ENCODE measurements at places on chromosomes 1 and 21.

DNA sequence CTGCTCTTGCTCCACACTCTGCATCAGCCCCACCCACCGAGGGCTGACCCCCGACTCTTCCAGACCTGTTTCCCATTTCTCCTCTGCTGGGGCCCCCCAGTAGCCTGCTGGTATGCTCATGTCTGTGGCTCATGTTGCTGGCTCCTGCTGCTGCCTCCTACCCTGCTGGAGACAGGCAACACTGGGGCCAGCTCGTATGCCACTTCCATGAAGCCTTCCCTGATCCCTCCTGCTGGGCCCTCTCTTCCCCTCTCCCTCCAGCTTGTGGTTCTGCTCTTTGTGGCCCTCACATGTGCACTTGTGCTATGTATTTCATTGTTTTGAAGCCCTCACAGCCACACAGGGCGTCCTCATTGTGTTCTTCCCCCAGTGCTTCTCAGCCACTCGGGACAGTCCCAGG lies 40.5 kb downstream of the CNN3 start:
- no peak for DNase-seq

DNA sequence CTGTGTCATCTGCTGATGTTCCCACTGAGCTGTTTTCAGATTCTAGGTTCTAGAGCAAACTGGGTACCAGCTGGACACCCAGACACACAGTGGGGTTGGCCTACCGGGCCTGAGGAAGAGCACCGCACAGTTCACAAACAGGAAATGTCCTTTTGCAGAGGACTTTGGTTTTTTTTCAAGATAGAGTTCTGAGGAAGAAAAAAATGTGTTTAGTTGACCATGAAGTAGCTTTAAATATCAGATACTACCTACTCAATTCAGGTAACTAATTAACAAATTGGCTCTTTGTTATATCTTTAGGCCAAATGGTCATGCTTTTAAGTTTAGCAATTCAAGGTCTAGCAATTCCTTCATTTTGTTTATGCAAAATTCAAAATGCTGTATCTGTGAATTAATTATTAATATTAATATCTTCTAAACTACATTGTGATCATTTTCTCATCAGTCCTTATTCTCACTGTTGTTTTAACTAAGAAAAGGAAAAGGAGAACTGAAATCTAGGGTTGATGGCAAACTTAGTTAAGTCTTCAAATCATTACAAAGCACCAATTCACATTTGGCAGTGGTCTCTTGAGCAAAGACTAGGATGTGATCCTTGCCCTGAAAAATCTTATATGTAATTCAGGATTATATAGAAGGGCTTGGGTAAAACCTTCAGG lies 17.2 kb upstream of the NCF2 start:
- no peak for DNase-seq

DNA sequence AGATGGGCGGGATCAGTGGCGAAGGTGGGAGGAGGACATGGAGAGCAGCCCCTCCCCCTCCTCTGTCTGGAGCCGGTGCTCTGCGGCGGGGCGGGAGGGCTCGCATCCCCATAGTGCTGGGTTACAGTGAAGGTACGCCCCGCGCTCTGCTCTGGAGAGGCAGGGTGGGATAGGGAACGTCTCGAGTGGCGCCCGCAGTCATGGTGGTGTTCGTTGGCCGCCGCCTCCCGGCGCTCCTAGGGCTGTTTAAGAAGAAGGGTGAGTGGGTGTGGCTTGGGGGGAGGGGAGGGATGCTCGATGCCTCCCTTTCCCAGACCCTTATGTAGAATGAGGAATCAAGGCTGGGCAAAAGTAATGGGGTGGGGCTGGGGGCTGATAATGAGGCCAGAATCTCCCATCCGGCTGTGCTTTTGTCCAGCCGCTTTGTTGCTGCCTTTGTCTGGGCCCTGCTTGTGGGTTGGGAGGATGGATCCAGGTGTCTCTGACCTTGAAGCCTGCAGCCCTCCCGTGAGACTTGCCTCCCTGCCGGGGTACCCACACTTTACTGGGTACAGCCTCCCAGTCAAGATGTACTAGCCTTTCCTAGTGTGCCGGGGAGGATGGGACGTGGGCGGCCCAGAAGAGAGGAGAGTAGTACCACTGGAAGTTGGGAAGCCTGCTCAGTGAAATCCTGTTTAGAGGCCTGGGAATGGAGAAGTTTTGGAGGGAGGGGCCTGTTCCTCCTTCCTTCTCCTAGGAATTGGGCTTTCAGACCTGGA lies 51.4 kb downstream of the YARS1 start:
- DNase-seq = no peak

GRCh38 chr1:209554761-209555611 lies 28.5 kb upstream of the CAMK1G start:
- DNase-seq = no peak

- no peak for DNase-seq
Observed at GRCh38 chr1:15737324-15738319, 1.6 kb downstream of the SLC25A34 start.

- DNase-seq = no peak
Observed at GRCh38 chr1:191085121-191085520, 607.5 kb upstream of the BRINP3 start.

DNA sequence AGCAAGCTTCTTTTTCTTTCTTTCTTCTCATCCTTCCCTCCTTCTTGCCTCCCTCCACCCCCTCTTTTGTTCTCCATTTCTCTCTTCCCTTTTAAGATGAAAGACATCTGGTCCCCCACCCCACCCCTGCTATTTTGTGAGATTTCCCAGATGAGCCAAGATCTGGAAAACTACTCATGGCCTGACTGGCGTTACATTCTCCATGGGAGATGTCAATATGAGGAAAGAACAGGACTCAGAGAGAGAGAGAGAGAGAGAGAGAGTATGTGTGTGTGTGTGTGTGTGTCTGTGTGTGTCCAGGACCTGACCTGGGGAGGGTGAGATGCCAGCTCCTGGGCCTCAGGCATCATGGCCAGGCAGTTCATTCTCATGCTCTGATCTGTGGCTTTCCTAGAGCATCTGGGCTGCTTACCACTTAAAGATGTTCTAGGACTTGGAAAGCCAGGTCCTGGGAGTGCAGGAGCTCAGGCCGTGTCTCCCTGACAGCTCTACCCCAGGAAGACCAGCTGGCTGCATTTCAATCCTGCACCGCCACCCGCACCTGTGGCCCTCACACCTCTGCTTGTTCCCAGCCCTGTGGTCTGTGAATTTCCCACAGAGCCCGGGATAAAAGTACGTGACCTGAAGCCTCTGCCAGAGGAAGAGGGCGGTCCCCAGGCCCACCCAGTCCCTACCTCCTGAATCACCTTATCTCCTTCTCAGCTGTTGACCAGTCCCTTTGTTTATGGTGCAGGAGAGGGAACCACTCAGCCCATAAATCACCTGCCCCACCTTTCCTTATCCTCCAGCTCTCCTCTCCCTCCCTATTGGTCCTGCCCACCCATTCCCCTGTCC lies 3.2 kb upstream of the BEST4 start:
- DNase-seq = no peak

DNA sequence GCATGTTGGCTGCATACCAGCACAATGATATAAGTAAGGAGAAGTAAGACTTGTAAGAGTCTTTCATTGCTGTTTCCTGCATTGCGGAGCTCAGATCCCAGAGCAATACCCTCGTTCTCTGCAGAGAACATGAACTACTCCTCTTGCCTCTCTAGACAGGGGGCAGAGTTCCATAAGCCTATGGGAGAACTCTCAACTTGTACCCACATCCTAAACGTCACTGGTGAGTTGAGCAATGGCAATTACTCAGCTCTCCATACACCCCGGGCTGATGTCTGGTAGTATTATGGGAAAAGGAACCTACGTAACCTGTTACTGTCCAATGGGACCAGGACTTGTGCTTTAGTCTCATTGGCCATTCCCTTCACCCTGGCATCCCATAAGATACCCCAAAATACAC lies 27.3 kb upstream of the ZNF496 start:
- no peak for DNase-seq

DNA sequence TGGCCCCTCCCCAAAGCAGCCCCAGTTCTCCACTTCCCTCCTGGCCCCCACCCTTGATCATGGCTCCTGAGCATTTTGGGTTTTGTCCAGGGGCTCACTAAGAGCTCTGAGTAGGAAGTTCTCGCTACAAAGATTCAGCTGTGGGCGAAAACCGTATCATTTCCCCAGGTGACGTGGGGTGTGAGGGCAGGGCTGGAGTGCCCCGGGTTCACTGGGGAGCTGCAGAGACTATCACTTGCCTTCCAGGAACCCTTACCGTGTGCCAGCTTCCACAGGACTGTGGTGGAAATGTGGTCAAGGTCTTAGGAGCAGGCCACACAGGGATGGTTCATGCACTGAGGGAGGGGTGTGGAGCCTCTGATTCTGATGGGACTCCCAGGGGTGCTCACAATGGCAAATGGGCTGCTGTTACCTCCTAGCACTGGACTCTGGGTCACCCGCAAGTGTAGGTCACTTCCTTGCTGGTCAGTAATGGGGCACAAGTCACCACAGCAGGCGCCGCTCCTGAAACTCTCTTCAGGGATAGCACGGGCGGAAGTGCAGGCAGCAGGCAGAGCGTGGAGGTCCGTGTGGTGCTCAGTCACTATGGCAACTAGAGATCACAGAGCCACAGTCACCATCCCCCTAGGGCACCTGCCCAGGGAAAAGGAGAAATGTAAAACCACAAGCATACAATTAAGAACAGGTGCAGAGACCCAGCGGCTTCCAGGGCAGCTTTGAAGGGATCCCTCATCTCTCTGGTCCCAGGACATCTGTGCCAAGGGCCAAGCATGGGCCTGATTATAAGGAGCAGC lies 35.4 kb downstream of the RSPH1 start:
- peak; percentile 62 for DNase-seq

DNA sequence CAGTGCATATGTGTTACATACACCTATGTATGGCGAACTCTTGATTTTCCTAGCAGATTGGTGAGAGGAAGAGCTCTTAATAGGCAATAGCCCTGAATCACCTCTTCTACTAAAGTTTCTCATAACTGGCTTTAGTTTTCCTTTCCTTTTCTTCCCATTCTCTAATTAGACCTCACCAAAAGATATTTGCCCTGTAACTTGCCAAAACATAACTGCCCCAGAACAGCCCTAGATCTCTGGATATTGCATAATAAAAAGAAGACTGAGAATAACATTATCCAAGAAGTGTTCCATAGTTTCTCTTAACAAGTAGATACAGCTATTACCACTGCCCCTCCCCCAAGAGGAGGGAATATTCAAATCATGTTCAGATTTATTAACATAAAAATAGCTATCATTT lies 16.3 kb downstream of the SGIP1 start:
- DNase-seq = no peak

DNA sequence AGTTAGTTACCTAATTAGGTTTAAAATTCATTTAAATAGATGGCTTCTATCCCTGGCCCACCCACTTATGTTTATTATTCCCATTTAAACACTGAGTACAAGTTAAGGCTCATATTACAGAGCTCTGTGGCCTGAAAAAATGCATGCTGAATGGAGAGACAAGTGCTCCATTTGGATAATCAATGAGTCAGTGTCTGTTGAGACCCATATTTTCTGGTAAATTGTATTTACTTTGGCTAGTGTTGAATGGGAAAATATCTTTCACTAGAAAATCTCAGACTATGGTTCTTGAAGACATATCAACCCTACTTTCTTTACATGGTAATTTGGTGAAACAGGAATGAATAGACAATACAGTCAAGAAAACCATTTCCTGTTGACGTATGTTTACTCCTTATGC lies 356.0 kb downstream of the S1PR1 start:
- DNase-seq = no peak

- DNase-seq = no peak
Observed at GRCh38 chr1:156270314-156270713, 12.3 kb downstream of the SMG5 start.

GRCh38 chr21:18117176-18117575 lies 127.5 kb upstream of the CHODL start:
- DNase-seq = no peak

DNA sequence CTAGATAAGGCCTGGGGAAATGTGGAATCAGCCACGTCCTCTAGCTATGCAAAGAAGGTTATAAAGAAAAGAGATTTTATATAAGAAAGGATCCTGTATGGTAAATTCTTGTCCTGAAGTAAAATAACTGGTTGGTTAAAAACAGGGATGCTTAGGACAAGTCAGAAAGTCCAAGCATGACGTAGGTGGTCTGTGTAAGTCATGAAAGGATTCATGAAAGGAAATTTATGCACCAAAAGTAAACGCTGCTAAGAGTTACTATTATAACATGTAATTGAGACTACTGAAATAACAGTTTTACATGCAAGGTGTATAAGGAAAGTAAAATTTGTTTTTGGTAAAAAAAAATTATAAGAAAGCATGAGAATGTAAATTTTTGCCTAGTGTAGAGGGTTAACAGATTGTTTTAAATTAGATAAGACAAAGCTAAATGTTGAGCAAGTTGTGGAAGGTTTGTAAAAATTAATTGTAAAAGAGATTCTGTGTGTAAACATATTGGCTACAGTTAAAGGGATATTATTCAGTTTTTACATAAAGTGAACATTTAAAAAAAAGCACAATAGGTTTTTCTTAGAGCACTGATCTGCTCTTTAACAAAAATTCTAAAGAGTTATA lies 43.9 kb downstream of the PIGK start:
- DNase-seq = peak; percentile 19

DNA sequence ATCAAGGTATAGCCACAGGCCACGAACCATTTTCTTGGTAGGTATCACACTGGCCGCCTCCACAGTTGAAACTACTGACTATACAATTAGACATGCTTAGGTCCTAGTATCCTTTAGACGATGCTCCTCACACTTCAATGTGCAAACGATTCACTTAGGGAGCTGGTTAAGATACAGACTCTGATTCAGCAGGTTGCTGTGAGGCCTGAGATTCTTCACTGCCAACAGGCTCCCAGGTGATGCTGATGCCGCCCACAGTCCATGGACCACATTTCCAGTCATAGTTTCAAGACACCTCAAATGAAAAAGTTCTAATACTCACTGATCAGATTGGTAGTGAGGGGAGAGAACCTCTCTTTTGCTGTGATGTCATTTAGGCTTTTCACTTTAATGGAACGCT lies 6.8 kb downstream of the ATP5PO start:
- DNase-seq = peak; percentile 74

DNA sequence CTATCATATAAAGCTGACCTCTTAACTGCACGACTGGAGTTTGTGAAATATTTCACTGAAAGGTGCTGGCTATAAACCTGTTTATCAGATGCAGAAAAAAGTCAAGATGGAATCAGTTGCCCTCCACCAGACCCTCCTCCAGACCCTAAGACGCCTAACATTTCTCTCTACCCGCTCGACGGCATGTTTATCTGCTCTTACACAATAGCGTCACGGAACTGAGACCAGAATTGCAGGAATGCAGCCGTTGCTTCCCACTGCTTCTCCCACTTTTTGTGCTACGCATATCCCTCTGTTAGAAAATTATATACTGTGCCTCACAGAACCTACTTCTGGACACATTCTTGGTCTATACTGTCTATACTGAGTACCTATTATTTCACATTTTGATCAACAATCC lies 28.2 kb upstream of the FAM131C start:
- no peak for DNase-seq

- no peak for DNase-seq
Observed at GRCh38 chr1:98458511-98459485, 202.7 kb upstream of the SNX7 start.

- DNase-seq = no peak
Observed at GRCh38 chr1:184940226-184940625, 34.1 kb downstream of the NIBAN1 start.

- DNase-seq = no peak
Observed at GRCh38 chr1:67645495-67646144, 39.4 kb upstream of the GADD45A start.
